ENCODE measurements at places on chromosomes 2 and 18.
A peak's percentile ranks its signal among the peaks of the same experiment; 100 is the strongest.

DNA sequence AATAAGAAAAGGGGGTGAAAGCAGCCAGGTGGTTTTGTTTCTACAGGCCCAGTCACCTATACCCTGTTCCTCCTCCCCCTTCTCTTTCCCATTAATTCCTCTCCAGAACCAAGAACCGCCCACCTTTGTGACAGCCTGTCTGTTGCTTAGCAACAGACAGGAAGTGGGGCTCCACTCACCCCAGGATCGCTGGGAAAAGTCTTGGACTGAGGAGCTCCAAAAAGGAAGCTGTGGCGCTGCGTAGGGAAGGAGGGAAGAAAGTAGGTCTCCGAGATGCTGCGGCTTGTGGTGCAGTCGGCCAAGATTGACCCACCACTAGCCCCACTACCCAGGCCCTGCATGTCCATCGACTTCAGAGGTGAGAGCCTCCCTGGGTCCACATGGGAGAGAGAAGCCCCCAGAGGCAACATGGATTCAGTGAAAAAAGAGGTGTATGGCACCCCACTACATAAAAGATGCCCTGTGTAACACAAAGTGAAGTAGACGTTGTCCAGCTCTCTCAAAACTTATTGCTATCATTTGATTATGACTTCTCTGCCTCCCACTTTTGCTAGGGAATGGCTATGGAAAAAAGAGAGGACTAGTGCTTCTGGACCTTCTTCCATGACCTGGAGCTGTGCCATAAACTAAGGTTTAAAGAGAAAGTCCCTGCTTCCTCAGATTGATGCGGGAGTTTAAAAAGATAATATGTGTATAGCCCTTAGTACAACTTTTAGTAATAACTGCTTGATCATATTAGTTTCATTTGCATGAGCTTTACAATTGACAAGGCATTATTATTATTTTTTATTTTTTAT is at the start of gene FER1L5:
FER1L5 (plus strand) TSS at position 201 of the 797 bp plus-strand sequence; CDS start at position 274, 73 bp downstream.
- DNase-seq: no peak

DNA sequence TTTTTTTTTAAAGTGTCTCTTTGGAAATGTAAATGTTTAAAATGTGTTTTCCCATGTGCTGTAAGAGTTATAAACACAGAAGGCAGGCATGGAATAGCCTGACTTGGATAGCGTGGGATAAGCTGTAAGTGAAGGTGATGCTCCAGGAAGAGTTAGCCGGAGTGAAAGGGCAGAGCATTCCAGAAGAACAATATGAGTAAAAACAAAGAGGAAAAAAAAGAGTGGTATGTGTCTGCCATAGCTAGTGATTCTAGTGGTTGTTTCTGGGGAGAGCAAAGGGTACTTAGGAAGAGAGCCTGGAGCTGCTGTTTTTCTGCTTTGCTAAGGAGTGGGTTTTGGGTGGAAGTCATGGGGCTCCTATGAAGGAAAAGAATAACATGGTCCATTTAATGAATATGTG is 126.9 kb upstream of the DLGAP1 start:
- no peak for DNase-seq

- peak; percentile 39 for DNase-seq
Observed at GRCh38 chr2:205034034-205034433, 488.8 kb downstream of the PARD3B start.

DNA sequence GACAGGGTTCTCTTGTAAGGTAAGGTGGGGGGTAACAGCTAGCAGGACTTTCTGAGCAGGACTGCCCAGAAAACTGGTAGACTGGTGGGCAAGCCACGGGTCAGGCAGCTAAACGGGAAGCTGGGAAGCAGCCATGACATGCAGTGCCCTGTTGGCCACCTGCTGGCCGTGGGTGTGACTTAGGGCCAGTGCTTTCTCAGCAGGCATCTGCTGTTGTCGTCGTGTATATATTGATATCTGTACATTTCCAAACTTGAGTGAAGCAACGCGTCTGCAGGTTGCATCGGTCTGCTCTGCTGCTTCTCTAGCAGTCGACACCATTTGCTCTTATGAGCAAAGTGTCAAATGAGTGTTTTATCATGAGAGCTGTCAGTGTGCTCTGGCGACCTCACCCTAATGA is 31.0 kb downstream of the COA5 start:
- no peak for DNase-seq

DNA sequence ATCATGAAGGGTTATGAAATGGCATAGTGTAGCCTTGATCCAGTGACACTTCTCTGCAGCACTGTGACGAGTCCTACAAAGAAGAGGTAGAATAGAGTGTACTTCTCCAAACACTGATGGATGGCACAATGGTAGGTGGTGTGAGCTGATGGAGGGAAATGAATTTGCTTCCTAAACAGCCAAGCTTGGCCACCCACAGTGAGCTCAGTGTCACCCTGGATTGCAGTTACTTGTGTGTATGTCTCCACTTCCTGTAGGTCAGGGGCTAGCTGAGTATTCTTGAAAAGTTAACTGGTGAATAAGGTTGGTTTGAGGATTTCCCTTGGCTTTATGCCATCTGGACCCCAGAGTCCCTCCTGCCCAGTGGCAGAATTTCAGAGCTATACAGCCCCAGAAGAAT is 75.9 kb downstream of the VSNL1 start:
- no peak for DNase-seq

DNA sequence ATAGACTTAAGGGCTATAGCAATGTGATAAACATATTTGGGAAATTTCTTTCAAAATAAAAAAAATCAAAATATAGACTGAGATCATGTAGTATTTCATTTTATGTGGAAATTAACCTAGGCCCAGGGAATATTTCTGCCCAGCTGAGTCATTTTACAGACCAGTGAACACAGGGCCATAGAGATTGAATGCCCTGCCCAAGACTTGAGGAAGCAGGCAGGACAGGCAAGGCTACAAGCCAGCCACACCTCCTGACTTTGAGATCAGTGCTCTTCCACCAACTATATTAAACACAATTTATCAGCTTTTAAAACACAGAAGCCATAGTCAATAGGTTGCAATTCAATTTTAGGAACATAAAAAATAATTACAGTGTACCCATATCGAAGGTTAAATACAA is 12.9 kb downstream of the CCDC148 start:
- no peak for DNase-seq

DNA sequence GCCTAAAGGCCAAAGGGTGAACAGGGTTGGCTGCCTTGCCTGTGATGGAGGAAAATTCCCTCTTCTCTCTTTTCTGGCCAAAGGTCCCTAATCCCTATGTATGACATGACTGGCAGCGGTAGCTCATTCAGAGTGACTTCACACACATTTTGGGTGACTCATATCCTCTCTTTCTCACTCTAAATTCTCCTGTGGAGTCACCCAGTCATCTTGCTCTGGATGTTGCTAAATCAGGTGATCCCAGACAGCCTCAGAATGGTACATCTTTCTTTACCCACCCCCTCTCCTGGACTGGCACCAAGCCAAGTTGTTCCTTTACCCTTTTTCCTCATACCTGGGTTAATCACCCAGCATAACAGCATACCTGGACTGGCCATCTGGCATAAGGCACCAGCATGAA is 77.2 kb downstream of the NEURL3 start:
- DNase-seq: no peak

DNA sequence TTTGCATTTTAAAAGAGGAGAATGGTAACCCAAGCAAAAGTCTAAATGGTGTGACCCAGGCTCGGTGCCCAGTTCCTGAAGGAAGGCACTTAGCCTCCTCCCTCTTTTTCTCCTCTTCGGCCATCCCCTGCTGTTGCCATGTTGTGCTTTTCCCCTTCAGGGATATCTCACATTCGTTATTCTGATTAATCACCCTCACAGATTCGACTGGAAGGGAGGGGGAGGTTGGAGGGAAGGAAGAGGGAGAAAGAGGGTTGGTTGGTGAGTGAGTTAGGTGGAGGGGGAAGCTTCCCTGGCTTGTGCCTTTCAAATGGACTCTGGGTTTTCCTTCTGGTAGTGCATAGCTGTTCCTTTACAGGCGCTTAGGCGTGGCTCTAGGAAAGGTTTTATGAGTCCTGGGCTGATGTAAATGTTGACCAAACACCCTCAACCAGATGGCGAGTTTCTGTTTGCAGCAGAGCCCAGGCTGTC is 39.0 kb upstream of the LYPD6B start:
- DNase-seq: no peak

- DNase-seq: no peak
Observed at GRCh38 chr2:46066116-46066515, 231.1 kb upstream of the EPAS1 start.

DNA sequence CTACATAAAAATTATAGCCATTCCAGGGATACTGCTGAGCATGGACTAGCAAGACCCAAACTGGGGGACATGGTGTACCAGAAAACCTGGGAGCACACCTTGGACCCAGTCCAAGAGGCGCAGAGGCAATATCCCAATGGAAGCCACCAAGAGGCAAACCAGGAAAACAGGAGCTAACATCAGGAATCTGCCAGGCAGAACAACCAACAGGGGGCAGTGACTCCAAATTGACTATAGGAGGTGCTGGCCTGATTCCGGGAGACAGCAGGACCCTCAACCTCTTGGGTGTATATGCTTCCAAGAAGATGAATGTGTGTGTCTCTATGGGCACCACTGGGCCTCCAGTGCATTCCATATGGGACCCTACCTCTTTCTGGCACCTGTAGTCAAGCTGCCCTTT is 172.7 kb upstream of the ARL4C start:
- DNase-seq: no peak

DNA sequence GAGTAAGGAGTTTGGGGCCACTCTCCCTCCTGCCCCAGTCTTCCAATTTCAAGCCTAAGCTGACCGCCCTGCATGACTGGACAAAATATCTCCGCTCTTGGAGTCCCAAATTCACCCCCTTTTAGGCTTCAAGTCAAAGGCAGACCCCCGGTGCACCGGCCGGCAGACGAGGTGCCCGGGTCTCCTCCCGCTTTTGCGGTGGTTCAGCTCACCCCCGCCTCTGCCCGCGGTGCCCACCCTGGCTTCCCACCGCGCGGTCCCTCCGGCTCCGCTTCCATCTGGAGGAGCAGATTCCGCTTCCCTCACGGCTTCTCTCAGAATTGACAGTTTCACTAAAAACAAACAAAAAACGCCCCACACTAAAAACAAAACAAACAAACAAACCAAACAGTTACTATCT is 56.5 kb downstream of the SERPINB8 start:
- DNase-seq: no peak

DNA sequence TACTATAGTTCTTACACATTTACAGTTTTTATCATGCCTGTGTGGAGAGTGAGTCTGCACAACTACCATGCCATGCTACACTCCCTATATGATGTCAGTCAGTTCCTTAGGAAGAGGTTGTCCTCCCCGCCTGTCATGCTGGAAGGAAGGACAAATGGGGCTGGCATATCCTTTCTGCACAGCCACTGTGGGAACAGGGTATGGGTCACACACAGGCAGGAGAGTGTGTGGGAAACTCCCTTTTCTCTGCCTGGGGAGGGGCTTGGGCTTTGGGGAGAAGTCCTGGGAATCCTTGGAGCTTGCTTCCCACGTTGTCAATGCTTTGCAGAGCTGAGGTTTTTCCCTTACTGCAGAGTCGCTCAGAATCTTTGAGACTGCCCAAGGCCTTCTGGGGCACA is 232.1 kb downstream of the PRKCE start:
- no peak for DNase-seq

DNA sequence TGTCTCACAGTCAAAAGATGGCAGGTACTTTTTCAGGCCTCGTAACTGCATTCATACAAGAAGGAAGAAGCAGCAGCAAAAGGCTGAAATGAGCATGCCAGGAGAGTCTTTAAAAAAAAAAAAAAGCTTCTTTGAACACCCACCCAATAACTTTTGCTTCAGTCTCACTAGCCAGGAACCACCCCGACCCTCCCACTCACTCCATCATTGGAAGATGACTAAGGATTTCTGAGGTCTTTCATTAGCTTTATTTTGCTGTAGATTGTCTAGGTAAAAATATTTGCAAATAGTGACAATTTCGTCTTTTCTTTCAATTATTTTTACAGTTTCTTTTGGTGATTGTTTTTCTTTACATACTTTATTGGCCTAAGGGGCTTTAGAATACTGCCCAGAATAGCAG is 37.9 kb downstream of the RBBP8 start:
- DNase-seq: no peak

- peak; percentile 4 for DNase-seq
Observed at GRCh38 chr18:23487738-23488570, 15.4 kb upstream of the RMC1 start.

GRCh38 chr2:120526047-120526562 is 180.2 kb downstream of the INHBB start:
- no peak for DNase-seq

DNA sequence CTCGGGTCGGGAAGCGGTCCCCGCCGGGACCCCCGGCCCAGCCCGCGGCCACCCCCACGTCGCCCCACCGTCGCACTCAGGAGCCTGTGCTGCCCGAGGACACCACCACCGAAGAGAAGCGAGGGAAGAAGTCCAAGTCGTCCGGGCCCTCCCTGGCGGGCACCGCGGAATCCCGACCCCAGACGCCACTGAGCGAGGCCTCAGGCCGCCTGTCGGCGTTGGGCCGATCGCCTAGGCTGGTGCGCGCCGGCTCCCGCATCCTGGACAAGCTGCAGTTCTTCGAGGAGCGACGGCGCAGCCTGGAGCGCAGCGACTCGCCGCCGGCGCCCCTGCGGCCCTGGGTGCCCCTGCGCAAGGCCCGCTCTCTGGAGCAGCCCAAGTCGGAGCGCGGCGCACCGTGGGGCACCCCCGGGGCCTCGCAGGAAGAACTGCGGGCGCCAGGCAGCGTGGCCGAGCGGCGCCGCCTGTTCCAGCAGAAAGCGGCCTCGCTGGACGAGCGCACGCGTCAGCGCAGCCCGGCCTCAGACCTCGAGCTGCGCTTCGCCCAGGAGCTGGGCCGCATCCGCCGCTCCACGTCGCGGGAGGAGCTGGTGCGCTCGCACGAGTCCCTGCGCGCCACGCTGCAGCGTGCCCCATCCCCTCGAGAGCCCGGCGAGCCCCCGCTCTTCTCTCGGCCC is 13.6 kb downstream of the SPEG start:
- DNase-seq: no peak

DNA sequence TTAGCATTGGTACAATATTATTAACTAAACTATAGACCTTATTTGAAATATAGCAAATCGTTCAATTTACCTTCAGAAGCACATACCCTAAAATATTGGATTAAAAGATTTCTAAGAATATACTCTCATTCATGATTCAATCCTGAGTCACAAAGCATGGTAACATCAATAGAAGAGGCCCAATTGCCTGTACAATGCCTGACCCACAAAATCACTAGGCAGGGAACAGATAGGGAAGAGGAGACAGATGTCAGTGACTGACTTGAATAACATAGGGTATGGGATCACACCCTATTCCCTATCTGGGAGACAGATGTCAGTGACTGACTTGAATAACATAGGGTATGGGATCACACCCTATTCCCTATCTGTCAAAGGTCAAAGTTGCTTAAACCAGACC is 611.6 kb upstream of the VRK2 start:
- no peak for DNase-seq

DNA sequence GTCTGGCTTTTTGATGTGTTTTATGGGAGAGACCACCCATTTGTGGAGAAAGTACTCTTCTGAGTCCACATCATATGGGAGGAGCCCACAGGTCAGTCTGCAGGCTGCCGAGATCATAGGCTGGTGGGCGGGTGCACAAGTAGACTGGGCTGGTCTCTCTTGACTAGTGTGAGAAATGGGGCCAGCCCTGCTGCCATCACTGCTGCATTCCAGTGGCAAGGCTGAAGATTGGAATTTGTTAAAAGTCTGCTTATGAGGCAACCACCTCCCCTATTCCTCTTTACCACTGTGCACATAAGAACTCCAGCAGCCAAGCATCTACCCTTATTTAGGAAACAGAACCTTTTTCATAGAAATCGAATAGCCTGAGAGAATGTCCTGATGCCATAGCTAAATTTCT is 200.7 kb downstream of the DIS3L2 start:
- DNase-seq: no peak

Measured in NCI-H2171 treated with DMSO at 0.1 percent for 48 hours (cell line).